ENCODE measurements at places on chromosomes 7 and 10.

GRCh38 chr7:139416405-139416804 is 56.7 kb downstream of the LUC7L2 start:
- DNase-seq: no peak

DNA sequence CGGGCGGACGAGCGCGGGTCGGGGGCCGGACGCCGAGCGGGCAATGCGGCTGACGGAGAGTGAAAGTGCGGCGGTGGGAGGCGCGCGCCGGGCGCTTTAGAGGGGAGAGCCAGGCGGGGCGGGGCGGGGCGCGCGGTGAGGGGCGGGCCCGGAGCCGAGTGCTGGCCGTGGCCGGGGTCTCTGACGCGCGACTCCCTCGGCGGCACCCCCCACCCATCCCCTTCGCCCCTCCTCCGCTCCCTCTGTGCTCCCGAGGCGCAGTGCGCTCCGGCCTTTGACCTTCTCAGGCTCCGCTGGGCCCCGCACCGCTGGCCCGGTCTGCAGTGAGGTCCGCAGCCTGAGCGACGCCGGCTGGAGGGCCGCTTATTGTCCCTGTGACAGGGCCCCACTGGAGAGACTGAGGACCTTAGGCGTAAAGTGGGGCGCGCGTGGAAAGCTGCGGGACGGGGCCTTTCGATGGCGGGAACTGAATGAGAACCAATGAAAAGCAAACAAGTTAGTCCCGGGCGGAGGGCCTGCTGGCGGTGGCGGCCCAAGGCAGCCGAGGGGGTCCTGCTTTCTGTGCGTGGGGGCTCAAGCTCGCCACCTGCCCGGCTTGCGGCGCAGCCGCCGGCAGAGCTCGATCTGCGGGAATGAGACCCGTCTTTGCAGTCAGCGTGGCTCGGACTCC is at the start of gene CXCL12:
CXCL12 (minus strand) TSS at position 72 of the 670 bp plus-strand sequence. CDS start 92 bp downstream, outside the sequence.
- DNase-seq: no peak

- DNase-seq: no peak
Measured at GRCh38 chr10:58372607-58373441, 12.4 kb upstream of the TFAM start.

- DNase-seq: no peak
Measured at GRCh38 chr10:52056291-52056690, 257.8 kb upstream of the DKK1 start.

DNA sequence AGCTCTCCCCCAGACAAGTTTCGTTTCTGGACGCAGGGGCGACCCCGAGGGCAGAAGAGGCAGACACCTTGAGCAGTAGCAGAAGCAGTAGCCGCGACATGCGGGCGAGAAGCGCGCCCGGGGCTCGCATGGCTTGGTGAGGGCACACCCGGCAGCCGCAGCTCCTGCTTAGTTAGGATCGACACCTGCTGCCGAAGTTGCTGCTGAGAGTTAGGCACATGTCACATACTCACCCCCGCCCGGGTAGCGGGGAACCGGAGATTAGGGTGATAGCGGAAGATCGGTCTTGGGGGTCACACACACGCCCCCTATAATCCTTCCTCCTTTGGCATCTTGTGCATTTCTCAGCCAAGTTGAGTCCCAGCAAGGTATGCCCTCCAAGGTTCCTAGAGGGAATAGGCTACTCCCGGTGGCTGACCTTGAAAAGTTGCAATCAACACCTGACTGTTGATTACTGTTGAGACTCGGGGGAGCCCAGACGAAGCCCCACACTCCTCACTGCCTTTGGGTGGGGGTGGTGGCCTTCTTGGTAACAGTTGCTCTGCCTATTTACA is 668 bp downstream of the GPR37 start:
- DNase-seq: no peak

DNA sequence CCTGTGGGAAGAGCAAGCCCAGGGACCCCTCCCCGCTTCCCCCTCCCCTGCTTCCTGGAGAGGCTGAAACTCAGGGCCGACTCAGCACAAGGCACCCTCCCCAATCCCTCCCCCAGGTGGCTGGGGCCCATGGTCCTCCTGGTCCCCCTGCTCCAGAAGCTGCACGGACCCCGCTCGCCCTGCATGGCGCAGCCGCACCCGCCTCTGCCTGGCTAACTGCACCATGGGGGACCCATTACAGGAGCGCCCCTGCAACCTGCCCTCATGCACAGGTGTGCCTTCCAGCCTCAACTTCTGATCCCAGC is 19.7 kb upstream of the ZNF862 start:
- DNase-seq: no peak

- no peak for DNase-seq
Measured at GRCh38 chr7:39386718-39387117, 179.5 kb upstream of the YAE1 start.

Data from stimulated activated CD8-positive, alpha-beta memory T cell treated with anti-CD3 and anti-CD28 coated beads, Interleukin-12 subunit alpha, Interleukin-12 subunit beta, amount 100 ng/mL, for 1 hour (primary cell).